Mucosa of descending colon (tissue), 3 donors: ENCODE measurements at places on chromosomes 5 and 9. TPM values are rescaled to one million over a fixed set of nuclear protein-coding genes. Genes with fewer than 3 reads are reported as not detected.

Gene BHMT2
- 0.70 TPM for total RNA-seq

Gene HDAC3
- 47.0 TPM for total RNA-seq

Gene LIX1
- not detected for total RNA-seq

DNA sequence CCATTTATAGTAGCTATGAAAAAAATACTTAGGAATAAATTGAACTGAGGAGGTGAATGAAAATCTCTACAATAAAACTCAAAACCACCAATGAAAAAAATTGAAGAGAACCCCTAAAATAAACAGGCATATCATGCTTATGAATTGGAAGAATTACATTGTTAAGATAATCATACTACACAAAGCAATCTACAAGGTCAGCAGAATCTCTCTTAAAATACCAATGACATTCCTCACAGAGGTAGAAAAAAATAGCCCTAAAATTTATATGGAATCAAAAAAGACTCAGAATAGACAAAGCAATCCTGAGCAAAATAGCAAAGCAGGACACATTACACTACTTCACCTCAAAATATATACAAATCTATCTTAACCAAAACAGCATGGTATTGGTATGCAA is 23.2 kb downstream of the PRDM9 start:
- DNase-seq, result no peak

GRCh38 chr9:32350682-32351081 is 33.8 kb upstream of the ACO1 start:
- no peak for DNase-seq
